ENCODE measurements at places on chromosomes 7 and 10.
A peak's percentile ranks its signal among the peaks of the same experiment; 100 is the strongest.

DNA sequence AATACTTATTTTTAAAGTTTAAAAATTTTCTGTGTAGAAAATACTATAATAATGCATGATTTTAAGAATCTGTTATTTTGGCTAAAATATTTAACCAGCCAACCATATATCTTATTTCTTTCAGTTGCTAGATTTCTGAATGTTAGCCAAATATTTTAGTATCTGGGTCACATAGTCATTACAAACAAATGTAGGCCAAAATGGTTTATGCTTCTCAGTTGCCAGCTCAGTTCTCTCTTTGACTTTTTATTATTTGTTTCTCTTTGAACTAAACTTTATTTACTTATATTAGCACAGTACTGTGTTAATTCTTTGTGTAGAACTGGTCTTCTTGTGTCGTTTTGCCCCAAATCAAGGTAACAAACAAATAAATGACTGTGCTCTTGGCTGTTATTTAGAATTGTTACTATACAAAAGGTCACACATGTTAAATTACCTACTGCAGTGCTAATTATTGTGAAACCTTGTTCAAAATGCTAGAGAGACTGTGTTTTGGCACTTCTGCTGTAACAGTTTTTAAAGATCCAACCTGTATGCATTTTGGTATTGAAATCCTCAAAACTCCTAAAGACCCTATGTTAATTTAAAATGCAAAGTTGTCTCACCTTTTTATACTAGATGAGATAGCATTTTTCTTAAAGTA, 39.8 kb downstream of the ZEB1 start:
- DNase-seq: no peak

- DNase-seq: no peak
Observed at GRCh38 chr10:3470191-3470590, 297.6 kb upstream of the PITRM1 start.

DNA sequence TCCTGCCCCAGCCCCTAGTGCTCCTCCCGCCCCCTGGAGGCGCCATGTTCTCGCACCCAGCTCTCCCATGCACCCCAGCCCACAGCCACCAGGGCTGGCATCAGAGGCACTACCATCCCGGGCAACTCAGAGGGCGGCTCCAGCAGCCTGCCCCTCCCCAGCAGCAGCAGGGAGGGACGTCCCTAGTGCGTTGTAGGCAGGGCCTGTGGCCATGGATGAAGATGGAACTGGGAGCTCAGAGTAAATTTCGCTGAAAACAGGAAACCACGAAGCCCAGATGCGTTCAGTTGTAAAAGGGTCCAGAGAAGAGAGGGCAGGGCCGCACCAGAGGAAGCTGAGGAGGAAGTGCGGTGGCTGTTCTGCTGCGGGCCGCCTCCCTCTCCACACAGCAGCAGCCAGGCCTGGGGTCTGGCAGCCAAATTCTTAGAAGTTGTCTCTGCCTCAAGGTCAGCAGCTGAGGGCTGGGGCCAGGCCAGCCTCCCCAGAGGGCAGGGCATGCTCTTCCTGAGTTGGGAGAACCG, 24.6 kb downstream of the VSIR start:
- no peak for DNase-seq

- no peak for DNase-seq
Observed at GRCh38 chr10:9096288-9096687, 1041.8 kb downstream of the GATA3 start.

DNA sequence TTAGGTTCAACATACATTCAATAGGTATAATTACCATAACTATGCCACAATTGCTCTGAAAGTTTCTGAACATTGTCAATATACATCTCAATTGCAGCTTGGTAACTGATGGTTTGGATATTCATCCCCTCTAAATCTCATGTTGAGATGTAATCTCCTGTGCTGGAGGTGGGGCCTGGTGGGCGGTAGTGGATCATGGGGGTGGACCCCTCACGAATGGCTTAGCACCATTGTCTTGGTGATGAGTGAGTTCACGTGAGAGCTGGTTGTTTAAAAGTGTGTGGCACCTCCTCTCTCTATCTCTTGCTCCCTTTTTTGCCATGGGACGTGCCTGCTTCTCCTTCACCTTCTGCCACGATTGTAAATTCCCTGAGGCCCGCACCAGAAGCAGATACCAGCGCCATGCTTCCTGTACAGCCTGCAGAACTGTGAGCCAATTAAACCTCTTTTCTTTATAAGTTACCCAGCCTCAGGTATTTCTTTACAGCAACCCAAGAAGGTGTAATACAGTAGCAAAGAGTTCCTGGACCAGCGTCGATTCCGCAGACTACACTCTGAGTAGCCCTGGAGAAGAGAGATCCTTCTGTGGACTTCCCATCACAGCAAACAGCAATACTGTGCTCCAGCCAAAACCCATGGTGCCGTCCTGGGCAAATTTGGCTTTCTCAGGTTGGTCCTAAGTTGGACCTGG, 83.8 kb upstream of the GRB10 start:
- DNase-seq: no peak

GRCh38 chr10:90583416-90583815, 274.4 kb downstream of the HTR7 start:
- DNase-seq: no peak

DNA sequence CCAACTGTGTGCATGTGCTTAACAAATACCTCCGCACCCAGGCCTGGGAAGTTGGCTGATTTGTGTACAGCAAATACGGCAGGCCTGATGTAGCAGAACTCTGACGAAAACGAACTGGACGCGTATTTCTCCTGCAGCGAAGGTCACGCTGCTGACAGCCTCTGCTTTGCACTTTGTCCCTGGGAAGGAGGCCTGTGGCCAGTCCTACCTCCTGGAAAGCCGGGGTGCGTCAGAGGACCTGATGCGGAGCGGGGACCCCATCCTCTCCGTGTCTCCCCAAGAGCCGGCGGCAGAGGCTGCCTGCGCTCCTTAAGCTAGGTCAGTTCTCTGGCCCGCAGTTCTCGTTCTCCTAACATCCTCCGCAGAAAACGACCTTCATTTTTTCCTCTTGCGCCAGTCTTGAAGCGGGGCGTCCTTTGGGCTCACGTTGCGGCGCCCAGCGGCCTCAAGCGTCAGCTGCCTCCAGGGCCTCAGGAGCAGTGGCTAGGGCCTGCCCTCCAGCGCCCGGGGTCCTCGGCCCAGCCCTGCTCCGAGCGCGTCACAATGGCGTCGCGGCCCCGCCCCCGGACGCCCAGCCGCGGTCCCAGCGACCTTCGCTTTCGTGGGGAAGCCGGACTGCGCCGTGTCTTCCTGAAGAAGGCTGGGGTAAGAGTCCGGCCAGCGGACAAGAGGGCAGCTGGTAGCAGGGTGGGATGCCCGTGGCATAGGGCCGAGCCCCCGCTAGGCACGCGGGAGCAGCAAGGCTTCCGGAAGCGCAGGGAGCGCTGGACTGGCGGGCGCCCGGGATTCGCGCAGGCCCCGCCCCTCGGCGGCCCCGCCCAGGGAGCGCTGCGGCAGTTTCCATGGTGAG, at the start of gene ZNF487:
Gene ZNF487 (plus strand): TSS at position 821 of the 850 bp plus-strand sequence. CDS start 38,703 bp downstream, outside the sequence.
- DNase-seq: peak; percentile 78
